ENCODE measurements at places on chromosomes 7 and 10. TPM values are rescaled to one million over a fixed set of nuclear protein-coding genes. Genes with fewer than 3 reads are reported as not detected.

GRCh38 chr10:104333032-104333727 lies 5.1 kb downstream of the ITPRIP start:
- H3K4me1 ChIP-seq = peaks cover 41% of the 10 kb centered on the region
- DNase-seq = no peak
- no peaks in the 10 kb centered on the region for H3K36me3 ChIP-seq
- H3K27ac ChIP-seq = peak overlapping the region; percentile 66
- peaks cover 9% of the 10 kb centered on the region for H3K27me3 ChIP-seq
- H3K4me3 ChIP-seq = no peak overlapping the region

- peak overlapping the region; percentile 19 for H3K27ac ChIP-seq
- no peak overlapping the region for H3K4me3 ChIP-seq
- no peaks in the 10 kb centered on the region for H3K36me3 ChIP-seq
- peaks cover 33% of the 10 kb centered on the region for H3K4me1 ChIP-seq
- DNase-seq = no peak
- no peaks in the 10 kb centered on the region for H3K27me3 ChIP-seq
Observed at GRCh38 chr10:34405611-34406462, 409.3 kb downstream of the PARD3 start.

DNA sequence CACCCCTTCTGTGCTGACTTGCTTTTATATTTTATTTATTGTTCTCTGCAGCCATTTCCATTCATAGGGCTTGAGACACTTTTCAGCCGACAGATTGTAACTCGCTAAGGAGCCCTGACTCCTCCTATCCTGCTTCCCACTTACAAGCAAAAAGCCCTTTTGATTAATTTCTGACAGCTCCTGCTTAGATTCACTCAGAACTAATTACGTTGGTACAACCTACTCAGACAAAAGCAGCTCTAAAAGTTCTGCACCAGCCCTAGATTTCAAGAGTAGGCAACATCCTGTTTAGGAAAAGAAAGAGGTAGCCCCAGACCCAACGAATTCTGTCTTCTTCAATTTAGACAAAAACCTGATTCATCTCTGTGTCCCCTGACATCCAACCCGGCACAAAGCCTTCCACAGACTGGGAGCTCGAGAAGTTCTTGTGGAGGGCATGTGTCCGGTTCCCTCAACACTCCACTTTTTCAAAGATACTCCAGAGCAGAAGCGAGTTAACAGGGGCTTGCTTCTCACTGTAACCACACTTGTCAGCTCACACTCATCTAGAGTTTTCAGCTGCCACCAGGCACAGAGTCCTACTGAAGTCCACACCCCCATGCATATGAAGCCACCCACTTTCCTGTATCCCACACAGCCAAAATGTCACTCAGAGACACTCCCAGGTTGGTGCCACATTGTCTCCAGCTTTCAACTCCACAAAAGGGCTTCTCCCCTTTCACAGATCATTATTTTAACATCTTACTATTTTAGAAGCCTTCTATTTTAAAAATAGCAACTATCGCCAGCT lies 113.6 kb upstream of the NFE2L3 start:
- H3K27ac ChIP-seq = peak overlapping the region; percentile 55
- DNase-seq = no peak
- H3K4me1 ChIP-seq = peaks cover 10% of the 10 kb centered on the region
- H3K4me3 ChIP-seq = no peak overlapping the region

GRCh38 chr10:80917636-80918035 lies 379.9 kb downstream of the SH2D4B start:
- H3K4me1 ChIP-seq = peaks cover 3% of the 10 kb centered on the region
- H3K27me3 ChIP-seq = no peaks in the 10 kb centered on the region
- H3K36me3 ChIP-seq = no peaks in the 10 kb centered on the region
- no peak overlapping the region for H3K27ac ChIP-seq
- no peak overlapping the region for H3K4me3 ChIP-seq
- no peak for DNase-seq

DNA sequence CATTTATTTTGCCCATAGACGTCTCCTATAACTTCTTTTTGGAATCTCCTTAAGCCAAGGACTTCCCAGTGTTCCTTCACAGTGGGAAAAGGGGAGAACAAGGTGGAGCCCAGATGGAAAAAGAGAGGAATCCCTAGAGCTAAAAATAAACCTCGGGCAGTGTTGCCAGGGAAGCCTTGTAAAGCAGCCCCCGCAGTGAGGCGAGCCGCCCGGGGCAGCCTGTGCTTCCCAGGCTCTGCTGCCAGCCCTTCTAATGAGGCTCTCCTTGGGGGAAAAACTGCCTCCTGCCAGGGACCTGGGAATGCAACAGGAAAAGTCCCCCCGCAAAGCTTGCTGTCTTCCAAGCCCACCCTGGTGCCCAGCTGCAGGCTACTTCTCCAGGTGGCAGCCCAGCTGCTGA lies 71.7 kb downstream of the SH3PXD2A start:
- no peak for DNase-seq
- no peak overlapping the region for H3K4me3 ChIP-seq
- H3K36me3 ChIP-seq = peaks cover 4% of the 10 kb centered on the region
- no peak overlapping the region for H3K27ac ChIP-seq
- H3K27me3 ChIP-seq = no peaks in the 10 kb centered on the region

- H3K27me3 ChIP-seq = peaks cover 9% of the 10 kb centered on the region
- H3K4me3 ChIP-seq = no peak overlapping the region
- DNase-seq = no peak
- no peaks in the 10 kb centered on the region for H3K36me3 ChIP-seq
- no peak overlapping the region for H3K27ac ChIP-seq
- no peaks in the 10 kb centered on the region for H3K4me1 ChIP-seq
Observed at GRCh38 chr7:72183835-72184234, 228.3 kb downstream of the CALN1 start.

GRCh38 chr7:81768951-81769778 lies 682 bp downstream of the HGF start:
- H3K27me3 ChIP-seq = peaks cover 18% of the 10 kb centered on the region
- H3K27ac ChIP-seq = no peak overlapping the region

DNA sequence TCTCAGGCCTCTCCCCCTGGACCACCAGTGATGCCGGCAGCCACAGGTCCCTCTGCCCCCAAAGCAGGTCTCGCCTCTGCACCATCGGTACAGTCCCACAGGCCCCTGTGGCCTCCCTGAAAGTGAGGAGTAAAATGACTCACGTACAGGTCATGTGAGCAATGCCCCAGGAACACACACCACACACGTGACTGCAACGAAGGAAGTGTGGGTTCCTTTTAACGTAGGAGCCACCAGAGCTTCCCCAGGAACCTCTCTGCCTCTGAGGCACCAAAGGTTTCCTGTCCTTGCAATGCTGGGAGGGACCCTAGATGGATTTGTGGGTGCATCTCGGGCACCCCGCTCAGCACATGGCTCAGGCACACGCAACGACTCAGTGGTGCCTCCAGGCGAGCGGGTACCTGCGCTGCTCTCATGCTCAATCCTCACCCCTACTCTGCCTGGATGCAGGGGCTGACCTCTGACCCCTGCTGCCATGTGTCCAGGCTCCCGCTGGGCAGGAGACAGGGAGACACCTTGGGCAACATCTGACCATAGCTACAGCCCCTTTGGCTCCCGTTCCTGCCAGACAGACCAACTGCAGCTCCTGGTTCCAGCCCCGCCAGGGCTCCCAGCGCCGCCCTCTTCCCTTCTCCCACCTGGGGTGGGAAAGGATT lies 120.7 kb downstream of the PRKAG2 start:
- DNase-seq = no peak
- H3K27me3 ChIP-seq = peaks cover 29% of the 10 kb centered on the region
- H3K36me3 ChIP-seq = no peaks in the 10 kb centered on the region
- H3K27ac ChIP-seq = no peak overlapping the region
- H3K4me1 ChIP-seq = no peaks in the 10 kb centered on the region

- peaks cover 19% of the 10 kb centered on the region for H3K4me1 ChIP-seq
- H3K36me3 ChIP-seq = no peaks in the 10 kb centered on the region
- H3K27me3 ChIP-seq = peaks cover 30% of the 10 kb centered on the region
- no peak overlapping the region for H3K27ac ChIP-seq
Observed at GRCh38 chr10:75540357-75540966, 109.0 kb downstream of the LRMDA start.

DNA sequence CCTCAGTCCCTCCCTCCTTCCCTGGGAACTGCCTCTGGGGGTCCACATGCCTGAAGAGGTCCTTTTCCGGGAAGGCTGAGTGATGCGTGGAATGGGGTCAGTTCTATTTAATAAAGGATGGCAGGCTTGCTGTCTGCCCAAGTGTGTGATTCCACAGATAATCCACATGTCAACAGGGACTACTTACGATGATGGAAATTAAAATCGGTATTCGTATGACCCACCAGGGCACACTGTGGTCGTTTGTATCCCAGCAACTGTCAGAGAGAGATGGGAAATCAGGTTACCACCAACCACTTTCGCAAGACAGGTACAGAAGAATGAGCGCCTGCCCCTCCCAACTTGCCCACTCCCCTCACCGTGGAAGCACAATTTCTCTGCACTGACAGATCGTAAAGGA lies 110.3 kb downstream of the VIPR2 start:
- peaks cover 12% of the 10 kb centered on the region for H3K4me1 ChIP-seq
- no peak overlapping the region for H3K27ac ChIP-seq
- peaks cover 7% of the 10 kb centered on the region for H3K27me3 ChIP-seq
- no peak overlapping the region for H3K4me3 ChIP-seq
- no peaks in the 10 kb centered on the region for H3K36me3 ChIP-seq
- no peak for DNase-seq

GRCh38 chr10:28913436-28914237 lies 236.3 kb downstream of the BAMBI start:
- no peaks in the 10 kb centered on the region for H3K36me3 ChIP-seq
- H3K4me1 ChIP-seq = peaks cover 24% of the 10 kb centered on the region
- no peaks in the 10 kb centered on the region for H3K27me3 ChIP-seq

DNA sequence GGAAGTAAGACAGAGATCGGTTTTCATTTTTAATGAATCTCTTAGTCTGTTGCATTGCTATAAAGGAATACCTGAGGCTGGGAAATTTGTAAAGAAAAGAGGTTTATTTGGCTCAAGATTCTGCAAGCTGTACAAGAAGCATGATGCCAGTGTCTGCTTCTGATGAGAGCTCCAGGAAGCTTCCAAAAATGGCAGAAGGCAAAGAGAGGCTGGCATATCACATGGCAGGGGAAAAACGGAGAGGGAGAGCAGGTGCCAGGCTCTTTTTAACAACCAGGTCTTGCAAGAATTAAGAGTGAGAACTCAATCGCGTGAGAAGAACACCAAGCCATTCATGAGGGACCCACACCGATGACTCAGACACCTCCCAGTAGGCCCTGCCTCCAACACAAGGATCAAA lies 125.0 kb upstream of the THSD7A start:
- H3K27me3 ChIP-seq = no peaks in the 10 kb centered on the region
- no peak for DNase-seq

The SLC18A3 gene
- total RNA-seq = 0.20 TPM

The LIPA gene
- total RNA-seq = 19.5 TPM

The EPHA1 gene
- 56.3 TPM for total RNA-seq

All from progenitor cell of endocrine pancreas (in vitro differentiated cells).